Common myeloid progenitor, CD34-positive (primary cell): ENCODE measurements at places on chromosomes 6 and 20.
A peak's percentile ranks its signal among the peaks of the same experiment; 100 is the strongest.

- no peak for DNase-seq
These were observed 8.8 kb downstream of the ASF1A start for GRCh38 chr6:118902726-118903125.

DNA sequence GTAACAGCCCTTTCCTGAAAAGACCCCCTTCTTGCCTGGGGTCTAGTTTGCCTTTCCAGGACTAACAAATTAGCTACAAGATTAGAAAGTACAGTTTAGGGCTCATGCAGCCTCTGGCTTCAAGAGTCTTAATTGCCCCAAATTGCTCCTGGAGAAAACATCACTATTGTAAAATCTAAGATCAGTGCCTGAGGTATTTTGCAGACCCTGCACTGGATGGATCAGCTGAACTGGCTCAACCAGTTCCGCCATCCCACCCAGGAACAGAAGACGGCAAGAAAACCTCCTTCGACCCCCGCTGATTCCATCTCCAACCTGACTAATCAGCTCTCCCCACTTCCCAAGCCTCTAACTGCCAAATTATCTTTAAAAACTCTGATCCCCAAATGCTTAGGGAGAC is 236.5 kb upstream of the KCNG1 start:
- DNase-seq, result no peak

DNA sequence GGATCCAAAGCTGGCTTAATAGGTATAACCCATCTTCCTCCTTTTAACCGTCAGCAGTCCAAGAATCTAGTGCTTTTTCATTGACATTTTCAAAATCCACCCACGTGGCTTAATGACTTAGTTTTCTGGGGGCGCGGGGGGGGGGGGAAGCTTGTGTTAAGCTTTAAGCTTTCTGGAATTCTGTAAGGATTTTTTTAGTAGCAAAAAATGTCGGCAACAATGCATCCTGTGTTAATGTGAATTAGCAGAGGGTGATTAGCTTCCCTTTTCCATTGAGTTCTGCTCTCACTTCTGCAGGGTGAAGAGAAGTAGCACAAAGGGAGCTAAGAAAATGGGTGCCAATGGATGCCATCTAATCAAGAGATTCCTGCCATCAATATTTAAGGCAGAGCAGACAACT is 348.2 kb downstream of the SAMD5 start:
- no peak for DNase-seq

DNA sequence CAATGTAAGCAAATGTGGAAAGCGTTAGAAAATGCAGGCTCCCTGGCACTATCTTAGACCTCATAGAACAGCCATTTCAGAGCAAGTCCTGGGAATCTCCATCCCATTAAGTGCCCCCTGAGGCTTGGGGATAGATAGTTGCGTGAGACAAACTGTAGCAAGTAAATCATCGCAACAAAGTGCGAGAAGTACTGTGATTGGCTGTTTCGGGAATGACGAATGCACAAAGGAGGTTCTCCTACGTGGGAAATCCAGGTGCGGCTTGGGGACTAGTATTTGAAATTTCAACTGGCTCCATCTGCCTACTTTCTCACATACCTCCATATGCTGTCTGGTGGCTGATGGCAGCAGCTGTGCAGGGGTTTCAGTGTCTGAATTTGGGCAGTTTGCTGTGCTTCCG is 84.5 kb downstream of the PLEKHG1 start:
- DNase-seq, result no peak

DNA sequence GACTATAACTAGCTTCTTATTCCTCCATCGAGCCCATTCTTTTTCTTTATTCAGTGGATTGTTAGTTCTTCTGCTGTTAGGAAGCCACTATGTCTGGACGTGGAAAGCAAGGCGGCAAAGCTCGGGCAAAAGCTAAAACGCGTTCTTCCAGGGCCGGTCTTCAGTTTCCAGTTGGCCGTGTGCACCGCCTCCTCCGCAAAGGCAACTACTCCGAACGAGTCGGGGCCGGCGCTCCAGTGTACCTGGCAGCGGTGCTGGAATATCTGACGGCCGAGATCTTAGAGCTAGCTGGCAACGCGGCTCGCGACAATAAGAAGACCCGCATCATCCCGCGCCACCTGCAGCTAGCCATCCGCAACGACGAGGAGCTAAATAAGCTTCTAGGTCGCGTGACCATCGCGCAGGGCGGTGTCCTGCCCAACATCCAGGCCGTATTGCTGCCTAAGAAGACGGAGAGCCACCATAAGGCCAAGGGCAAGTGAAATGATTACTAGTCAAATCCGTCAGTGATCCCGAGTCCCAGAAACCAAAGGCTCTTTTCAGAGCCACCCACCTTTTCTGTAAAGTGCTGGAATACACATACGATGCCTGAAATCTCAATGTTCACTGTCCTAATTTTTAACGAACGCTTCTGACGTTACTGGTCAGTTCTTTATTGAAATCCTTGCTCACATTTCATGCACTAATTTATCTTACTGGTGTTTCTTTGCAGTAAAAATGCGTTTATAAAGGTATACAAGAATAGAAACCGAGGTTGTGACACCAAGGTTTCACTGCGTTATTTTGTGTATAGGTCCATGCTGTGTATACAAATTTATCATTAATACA is 129.9 kb downstream of the HFE start:
- DNase-seq, result peak; percentile 93

GRCh38 chr6:28969129-28969528 is 36.0 kb downstream of the ZNF311 start:
- no peak for DNase-seq

GRCh38 chr20:20317195-20317594 is 50.7 kb upstream of the INSM1 start:
- peak; percentile 21 for DNase-seq

GRCh38 chr6:153090241-153090930 is 40.7 kb downstream of the RGS17 start:
- no peak for DNase-seq

GRCh38 chr20:43909720-43910119 is 4.9 kb upstream of the TOX2 start:
- no peak for DNase-seq

- peak; percentile 73 for DNase-seq
These were observed 35.0 kb downstream of the SESN1 start for GRCh38 chr6:109059571-109060021.

- peak; percentile 24 for DNase-seq
These were observed 6.0 kb downstream of the CST7 start for GRCh38 chr20:24955045-24955444.

DNA sequence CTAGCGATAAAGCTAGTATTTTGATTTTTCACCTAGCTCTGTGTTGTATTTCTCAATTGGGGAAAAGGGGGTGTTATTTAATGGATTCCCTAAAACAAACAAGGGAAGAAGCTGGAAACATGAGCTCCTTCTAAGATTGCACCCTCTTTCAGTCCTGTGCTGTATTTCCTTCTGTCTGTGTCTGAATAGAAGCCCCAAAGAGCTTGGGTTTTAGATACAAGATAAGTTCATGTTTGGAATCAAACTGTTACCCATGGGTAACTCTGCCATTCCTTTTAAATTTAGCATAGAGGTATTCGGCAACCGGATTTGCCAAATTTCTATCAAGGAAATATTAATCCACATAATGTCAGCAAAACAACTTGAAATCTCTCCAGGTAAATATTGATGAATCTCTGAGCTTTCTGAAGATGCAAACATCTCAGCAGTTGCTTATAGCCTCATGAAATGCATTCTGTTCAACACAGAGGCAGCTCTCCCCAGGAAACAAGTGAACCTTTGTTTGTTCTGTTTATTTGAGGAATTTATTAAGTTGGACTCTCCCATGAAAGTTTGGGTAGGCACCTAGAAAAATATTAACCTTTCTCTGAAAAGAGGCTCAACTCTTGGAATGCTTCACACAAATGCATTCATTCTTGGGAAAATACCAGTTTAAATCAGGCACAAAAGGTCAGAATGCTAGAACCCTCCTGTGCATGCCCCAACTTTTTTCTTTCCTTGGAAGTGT is 9.9 kb upstream of the SCGN start:
- DNase-seq, result no peak

- DNase-seq, result peak; percentile 84
These were observed 60.2 kb upstream of the RALY start for GRCh38 chr20:33933469-33933909.

DNA sequence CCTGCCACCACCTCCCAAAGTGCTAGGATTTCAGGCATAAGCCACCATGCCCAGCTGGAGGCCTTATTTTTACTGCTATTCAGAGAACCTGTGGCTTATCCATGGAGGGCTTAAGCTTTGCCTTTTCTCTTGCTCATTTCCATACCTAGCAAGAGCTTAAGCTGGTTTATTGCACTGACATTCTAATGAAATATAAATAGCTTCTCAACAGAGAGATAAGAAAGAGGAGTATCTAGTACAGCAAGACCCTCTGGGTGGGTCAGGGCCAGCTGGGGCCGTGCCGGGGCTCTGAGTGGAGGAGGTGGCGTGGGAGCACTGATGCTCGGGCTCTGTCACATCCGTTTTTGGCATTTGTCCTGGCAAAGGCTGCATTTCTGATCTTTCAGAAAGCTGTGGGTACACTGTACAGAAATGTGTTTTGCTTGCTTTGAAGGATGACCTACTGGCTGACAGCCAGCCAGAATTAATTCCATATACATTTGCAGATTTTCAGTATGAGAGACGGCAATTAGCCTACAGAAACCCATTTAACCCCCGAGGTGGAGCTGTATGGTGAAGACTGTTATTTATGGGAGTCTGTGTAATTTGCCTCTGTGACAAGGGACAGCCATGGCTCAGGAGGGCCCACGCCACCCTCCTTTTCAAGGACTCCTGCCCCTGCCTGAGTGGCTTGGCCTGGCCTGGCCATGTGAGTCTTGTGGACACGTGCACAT is 181.6 kb upstream of the AKAP12 start:
- DNase-seq, result no peak

DNA sequence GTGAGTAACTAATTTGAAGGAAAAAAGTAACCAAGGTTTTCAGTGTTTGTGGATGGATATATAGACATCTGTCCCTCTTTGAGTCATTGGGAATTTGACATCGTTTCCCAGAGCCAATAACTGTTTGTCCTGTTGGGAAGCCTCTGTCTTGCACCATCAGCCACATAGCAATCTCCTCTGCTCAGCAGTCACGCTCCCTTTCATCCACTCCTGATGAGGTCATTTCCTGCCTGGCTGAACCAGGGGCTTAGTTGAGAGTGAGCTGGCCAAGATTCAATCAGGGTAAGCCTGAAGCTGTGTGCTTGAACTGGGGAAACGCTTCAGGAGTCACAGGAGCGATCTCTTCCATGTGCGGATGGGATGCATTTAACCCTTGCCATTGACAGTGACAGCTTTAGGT is 121.5 kb upstream of the FOXQ1 start:
- DNase-seq, result no peak
